ENCODE measurements at places on chromosomes 4 and X. TPM values are rescaled to one million over a fixed set of nuclear protein-coding genes. Genes with fewer than 3 reads are reported as not detected.

The MMRN1 gene
- not detected for total RNA-seq

The SLC6A14 gene
- not detected for total RNA-seq

The HHIP gene
- 0.84 TPM for total RNA-seq

The NSUN7 gene
- 0.27 TPM for total RNA-seq

The HMGN5 gene
- total RNA-seq: 2.7 TPM

The AFF2 gene
- not detected for total RNA-seq

The GPR119 gene
- not detected for total RNA-seq

The RPL34 gene
- 919 TPM for total RNA-seq

The PF4V1 gene
- not detected for total RNA-seq

The NAP1L3 gene
- 0.37 TPM for total RNA-seq

The FSTL5 gene
- total RNA-seq: 0.07 TPM

The UGT2A1 gene
- total RNA-seq: not detected

The AMER1 gene
- total RNA-seq: 2.4 TPM

The MXRA5 gene
- total RNA-seq: not detected

The SOWAHD gene
- total RNA-seq: not detected

The GPR50 gene
- 0.19 TPM for total RNA-seq

The GAGE12F gene
- total RNA-seq: not detected

The USP17L21 gene
- not detected for total RNA-seq

The GJB1 gene
- total RNA-seq: 0.08 TPM

The VCX3B gene
- not detected for total RNA-seq

The MAOB gene
- 0.13 TPM for total RNA-seq

The MYOZ2 gene
- not detected for total RNA-seq

The CPZ gene
- total RNA-seq: 0.33 TPM

The ADH6 gene
- total RNA-seq: 0.05 TPM

The TLL1 gene
- 0.14 TPM for total RNA-seq

The WAS gene
- 0.17 TPM for total RNA-seq

The MAGEB10 gene
- total RNA-seq: not detected

The ETFDH gene
- total RNA-seq: 6.2 TPM
